Left colon (tissue), 2 donors: ENCODE measurements at places on chromosomes 1 and 21. TPM values are rescaled to one million over a fixed set of nuclear protein-coding genes. Genes with fewer than 3 reads are reported as not detected.

PLA2G2D gene
- 0.31 TPM for total RNA-seq

SLC44A5 gene
- 6.7 TPM for total RNA-seq

GUCA2A gene
- total RNA-seq, result 1,178 TPM

RNU1-1 gene
- 3,977 TPM for total RNA-seq

KPRP gene
- total RNA-seq, result not detected

CR1L gene
- not detected for total RNA-seq

FCRLB gene
- not detected for total RNA-seq

TNFSF4 gene
- 1.2 TPM for total RNA-seq

TNFRSF8 gene
- 0.15 TPM for total RNA-seq

CDA gene
- 61.3 TPM for total RNA-seq

PRELP gene
- total RNA-seq, result 6.6 TPM

NR5A2 gene
- 53.6 TPM for total RNA-seq
